ENCODE measurements at places on chromosomes 5 and 9.

- DNase-seq = no peak
Measured at GRCh38 chr5:178476531-178476930, 113.7 kb downstream of the COL23A1 start.

- DNase-seq = no peak
Measured at GRCh38 chr9:75871624-75872023, 18.8 kb upstream of the PCSK5 start.

DNA sequence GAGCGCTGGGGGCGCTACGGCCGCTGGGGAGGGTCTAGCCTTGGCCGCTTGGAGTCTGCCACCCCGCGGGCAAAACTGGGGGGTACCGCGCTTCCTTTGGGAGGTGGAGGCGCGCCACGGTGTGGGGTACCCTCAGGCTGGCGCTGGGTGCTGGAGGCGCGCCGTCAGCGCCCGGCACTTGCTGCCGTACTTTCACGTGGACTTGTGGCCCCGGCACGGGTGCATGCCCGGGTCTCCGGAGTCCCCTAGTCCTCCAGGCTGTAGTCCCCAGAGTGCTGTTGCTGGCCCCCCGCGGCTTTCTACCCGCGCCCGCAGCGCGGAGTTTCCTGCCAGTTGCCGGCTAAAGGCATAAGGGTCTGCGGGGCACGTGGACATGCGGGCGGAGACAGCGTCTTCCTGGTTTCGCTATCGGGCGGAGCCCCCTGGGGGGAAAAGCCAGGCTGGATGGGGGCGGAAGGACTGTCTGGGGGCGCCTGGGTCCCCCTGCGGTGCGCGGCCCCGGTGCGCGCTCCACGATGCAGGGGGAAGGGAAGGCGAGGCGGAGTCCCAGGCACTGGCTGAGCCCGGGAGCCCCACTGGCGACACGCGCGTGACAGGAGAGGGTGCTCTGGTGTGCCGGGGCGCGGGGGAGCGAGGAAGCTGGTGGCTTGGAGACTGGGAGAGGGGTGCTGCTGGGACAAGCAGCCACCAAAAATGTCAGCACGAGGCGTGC lies 666 bp downstream of the PPARGC1B start:
- DNase-seq = no peak

GRCh38 chr9:20630241-20630943 lies 8.1 kb upstream of the MLLT3 start:
- no peak for DNase-seq

GRCh38 chr5:4553978-4554377 lies 586.2 kb upstream of the ADAMTS16 start:
- DNase-seq = no peak

- DNase-seq = no peak
Measured at GRCh38 chr9:2675834-2676233, 41.5 kb upstream of the KCNV2 start.

- DNase-seq = peak; percentile 87
Measured at GRCh38 chr9:34651876-34652601, at the start of gene IL11RA. TSS of gene IL11RA (plus strand) at chr9:34652185. CDS start at chr9:34655218, 3,033 bp downstream.

DNA sequence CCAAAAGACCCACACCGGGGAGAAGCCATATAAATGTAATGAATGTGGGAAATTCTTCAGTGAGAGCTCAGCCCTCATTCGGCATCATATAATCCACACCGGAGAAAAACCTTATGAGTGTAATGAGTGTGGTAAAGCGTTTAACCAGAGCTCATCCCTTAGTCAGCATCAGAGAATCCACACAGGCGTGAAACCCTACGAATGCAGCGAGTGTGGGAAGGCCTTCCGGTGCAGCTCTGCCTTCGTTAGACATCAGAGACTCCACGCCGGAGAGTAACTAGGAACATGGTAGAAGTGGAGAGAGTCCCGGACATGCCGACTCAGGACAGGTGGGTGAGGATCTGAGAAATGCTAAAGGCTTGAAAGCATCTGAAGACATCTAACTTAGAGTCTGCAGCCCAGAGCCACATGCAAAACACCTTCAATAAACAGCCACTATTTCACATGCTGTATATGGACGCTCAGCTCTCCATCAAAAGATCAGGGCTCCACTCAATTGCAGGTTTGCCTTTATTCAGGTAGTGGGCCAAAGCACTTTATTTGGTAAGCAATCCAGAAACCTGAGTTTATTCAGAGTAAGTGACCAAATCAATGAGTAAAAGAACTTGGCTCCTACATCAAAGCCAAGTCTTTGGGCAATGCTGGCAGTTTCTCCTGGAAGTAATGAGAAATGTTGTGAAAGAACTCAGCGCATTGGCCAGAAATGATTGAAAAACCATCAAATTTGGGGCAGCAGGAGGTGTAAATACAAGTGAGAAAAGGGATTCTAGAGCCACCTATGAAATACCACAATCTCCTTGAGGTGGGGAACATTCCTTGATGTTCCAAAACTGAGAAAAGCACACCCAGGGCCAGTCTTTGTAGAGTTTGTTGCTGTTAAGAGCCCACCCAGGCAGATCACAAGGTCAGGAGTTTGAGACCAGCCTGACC lies 6.0 kb downstream of the RPL12 start:
- peak; percentile 16 for DNase-seq

- DNase-seq = no peak
Measured at GRCh38 chr5:170297589-170298462, at the start of gene LCP2. TSS of gene LCP2 (minus strand) at chr5:170297777. CDS start at chr5:170297611, 166 bp downstream.

DNA sequence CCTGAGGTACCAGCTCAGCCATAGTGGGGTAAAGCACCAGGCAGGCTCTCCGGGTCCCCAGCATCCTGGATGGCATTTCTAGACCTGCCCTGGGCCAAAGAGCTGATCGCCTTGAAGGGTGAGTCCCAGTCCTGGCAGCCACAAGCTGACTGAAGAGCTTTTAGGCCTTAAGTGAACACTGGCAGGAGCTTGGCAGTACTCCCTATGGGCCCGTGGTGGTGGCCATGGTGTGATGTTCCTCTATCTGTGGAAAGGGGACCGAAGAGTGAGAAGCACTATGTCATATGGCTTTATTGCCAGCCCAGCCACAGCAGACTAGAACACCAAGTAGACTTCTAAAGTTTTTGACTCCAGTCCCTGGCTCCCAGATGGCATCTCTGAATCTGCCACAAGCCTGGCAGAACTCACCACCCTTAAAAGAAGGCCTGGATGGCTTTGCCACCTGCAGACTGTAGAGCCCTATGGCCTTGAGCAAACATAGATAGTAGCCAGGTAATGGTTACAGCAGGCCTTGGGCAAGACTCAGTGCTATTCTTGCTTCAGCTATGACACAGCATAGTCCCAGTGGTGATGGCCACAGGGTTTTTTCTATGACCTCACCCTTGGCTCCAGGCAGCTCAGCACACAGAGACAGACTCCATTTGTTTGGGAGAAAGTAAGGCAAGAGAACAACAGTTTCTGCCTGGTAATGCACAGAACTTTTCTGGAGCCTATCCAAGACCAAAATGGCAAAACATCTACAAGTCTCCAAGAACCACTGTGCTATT lies 801.5 kb upstream of the DMAC1 start:
- DNase-seq = no peak

- DNase-seq = no peak
Measured at GRCh38 chr5:37804401-37804800, 35.4 kb downstream of the GDNF start.

DNA sequence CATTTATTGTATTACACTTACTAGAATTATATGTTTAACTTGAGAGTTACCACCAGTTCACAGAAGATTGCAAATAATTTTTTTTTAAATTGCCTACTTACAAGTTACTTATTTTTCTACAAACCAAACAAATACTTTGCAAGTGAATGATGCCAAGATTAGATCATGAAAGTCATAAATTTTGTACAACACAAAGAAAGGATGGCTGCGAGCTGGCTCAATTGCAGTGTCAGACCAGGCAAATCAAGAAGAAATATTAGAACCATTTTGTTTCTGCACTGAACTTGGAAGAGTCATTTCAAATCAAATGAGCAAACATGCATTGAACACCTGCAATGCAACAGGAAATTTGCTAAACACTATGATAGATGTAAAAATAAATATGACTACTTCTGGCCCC lies 97.3 kb downstream of the PLCXD3 start:
- DNase-seq = no peak

DNA sequence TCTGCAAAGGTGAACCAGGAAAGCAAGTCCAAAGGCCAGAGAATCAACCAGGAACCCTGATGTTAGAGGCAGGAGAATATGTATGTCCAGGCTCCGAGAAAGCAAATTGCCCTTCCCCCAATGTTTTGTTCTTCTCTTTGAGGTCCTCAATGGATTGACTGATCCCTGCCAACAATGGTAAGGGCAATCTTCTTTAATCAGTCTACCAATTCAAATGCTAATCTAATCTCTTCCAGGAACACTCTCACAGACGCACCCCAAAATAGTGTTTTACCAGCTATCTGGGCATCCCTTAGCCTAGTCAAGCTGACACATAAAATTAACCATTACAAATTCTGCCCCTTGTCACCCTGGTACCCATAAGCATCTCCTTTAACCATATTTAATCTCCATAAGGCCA lies 398.0 kb downstream of the RAB3C start:
- DNase-seq = no peak

DNA sequence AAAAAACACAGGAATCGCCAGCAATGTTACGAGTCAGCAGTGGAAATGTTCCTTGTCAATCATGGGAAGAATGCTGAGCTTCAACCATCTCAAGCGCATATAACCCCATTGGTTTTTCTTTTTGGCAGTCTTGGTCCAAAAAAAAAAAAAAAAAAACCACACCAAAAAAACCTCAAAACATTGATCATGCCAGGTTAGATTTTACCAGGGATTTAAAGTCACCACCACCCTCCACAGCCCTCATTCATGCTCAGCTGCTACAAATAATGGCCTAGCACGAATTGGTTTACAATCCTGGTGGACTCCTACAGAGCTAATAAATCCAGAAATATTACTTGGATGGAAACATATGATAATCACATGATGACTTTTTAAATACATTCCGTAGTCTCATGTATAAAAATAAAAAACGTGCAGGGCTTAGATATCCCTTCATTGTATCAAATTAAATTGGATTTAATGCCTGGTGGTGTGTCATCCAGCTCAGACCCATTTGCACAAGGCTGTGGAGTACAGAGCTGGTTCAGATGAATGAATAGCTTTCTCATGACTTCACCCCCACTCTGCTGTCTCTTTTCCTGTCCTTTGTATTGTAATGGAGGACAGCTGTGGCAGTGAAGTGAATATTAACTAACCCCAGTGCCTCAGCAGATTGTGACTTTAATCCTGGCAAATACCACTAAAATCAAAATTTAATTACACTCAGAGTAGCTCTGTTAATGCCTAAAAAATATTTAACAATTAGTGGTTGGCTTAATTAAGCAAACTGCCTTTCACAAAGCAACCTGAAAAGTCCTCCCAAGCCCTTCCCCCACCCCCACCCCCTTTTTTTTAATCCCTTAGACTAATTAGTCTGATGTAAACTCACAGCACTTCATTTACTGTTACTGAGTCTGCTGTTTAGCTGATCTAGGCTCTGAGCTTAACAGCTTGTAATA lies 626.5 kb upstream of the ZNF608 start:
- DNase-seq = peak; percentile 81

- DNase-seq = peak; percentile 1
Measured at GRCh38 chr5:24401773-24402172, 243.0 kb downstream of the CDH10 start.

- DNase-seq = no peak
Measured at GRCh38 chr9:87447547-87448432, 49.9 kb upstream of the DAPK1 start.

DNA sequence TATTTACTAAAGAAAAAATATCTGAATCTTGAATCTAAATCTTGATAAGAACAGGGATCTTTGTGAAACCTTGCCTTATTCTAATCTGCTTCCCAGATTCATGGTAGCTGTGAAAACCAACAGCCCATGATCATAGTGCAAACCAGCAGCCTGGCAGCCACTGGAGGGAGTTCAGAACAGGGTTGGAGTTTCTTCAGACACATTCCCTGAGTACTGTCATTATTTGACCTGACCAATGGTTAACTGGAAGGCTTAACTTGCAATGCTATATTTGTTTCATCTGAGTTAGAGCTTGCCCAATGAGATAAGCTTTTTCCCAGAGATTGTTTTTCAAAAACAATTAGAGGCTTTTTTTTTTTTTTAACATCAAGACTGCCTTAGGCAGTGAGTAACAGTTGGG lies 47.8 kb downstream of the LOX start:
- DNase-seq = peak; percentile 5

DNA sequence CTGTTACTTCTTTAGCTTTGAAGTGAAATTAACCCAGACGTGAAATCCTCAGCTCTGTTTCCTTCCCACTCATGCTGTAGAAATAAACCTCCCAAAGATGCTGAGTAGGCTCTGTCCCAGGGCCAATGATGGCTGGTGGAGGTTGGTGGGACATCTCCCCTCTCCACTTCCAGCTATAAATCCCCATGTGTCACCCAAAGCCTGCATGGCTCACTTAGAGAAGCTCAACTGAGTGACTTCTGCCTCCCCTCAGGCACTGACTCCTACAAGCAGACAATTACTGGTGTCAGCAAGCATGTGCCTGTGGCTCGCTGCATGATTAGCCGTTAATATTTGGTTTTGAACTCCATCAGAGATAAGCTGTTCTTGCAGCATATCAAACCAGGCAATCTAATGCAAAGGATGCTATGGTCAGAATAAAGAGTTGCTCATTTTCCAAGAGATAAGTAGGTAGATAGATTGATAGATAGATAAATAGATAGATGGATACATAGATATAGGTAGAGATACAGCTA lies 569.5 kb upstream of the WWC1 start:
- DNase-seq = no peak

DNA sequence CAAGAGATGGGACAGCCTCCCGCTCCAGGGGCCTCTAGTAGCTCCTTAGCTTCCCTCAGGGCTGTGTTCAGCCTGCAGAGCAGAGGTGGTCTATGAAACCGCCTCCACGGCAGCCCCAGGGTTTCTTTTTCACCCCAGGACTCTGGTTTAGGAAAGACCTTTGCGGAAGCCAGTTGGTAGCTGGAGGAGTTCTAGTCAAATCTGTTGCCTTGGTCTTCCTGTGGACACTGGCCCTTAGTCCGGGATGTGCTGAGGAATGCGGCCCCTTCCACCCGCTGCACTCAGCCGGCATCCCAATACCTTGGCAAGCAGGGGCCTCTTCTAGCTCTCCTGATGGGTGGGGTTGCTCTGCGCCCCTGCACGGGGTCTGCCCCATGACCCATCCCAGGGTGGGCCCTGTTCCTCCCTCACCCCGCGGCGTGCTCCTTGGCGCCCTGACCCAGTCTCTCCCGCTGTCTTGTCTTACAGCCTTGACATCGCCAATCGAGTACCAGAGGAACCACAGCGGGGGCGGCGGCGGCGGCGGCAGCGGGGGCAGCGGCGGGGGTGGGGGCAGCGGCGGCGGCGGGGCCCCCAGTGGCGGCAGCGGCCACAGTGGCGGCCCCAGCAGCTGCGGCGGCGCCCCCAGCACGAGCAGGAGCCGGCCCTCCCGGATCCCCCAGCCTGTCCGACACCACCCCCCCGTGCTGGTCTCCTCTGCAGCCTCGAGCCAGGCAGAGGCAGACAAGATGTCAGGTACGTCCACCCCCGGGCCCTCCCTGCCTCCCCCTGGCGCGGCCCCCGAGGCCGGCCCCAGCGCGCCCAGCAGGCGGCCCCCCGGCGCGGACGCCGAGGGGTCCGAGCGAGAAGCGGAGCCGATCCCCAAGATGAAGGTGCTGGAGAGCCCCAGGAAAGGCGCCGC lies 94.3 kb upstream of the OTULINL start:
- no peak for DNase-seq

GRCh38 chr9:105957830-105958229 lies 263.5 kb downstream of the TMEM38B start:
- no peak for DNase-seq

All from LHCN-M2 (cell line).